ENCODE measurements at places on chromosomes 2 and 18. TPM values are rescaled to one million over a fixed set of nuclear protein-coding genes. Genes with fewer than 3 reads are reported as not detected.

SEPTIN10 gene
- total RNA-seq = 61.7 TPM

PLEK gene
- 3.1 TPM for total RNA-seq

IGFBP5 gene
- 169 TPM for total RNA-seq

SESTD1 gene
- 19.7 TPM for total RNA-seq

SERPINB11 gene
- total RNA-seq = not detected

GRP gene
- not detected for total RNA-seq

LOXHD1 gene
- total RNA-seq = not detected

SLC9A2 gene
- total RNA-seq = 0.22 TPM

GCG gene
- not detected for total RNA-seq

IL36G gene
- not detected for total RNA-seq

DNA sequence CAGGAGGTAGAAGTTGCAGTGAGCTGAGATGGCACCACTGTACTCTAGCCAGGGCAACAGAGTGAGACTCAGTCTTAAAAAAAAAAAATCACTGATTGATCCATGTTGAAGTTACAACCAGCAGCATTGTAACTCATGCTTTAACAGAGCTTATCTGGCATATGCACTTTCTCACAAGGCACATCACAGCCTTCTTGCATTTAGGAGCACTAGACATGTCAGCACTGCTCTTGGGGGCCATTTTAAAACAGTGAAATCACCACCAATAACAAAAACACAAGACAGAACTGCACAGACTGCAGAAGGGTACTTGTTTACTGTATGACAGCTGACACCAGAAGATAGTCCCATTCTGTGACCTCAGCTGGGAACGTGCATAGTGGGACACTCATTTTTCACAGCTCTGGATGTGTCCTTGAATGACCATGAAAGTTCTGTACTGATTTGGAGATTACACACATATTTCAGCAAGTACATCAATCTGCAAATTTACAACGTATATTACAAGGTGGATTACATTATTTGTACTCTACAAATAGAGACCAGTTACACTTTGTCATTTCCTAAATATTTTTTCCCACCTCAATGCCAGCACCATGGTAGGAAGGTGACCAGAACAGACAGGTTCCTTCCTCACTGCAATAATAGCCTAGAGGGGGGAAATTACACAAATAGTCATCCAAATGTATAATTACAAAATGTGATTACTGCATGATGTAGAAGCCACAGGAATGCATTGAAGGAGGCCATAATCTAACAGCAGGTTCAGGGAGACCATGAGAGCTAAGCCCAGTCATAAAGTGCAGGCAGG is 35.1 kb downstream of the CCBE1 start:
- H3K4me1 ChIP-seq = no peaks in the 10 kb centered on the region
- no peak overlapping the region for H3K27ac ChIP-seq
- H3K36me3 ChIP-seq = no peaks in the 10 kb centered on the region
- H3K4me3 ChIP-seq = no peak overlapping the region
- no peaks in the 10 kb centered on the region for H3K27me3 ChIP-seq
- DNase-seq = no peak

DNA sequence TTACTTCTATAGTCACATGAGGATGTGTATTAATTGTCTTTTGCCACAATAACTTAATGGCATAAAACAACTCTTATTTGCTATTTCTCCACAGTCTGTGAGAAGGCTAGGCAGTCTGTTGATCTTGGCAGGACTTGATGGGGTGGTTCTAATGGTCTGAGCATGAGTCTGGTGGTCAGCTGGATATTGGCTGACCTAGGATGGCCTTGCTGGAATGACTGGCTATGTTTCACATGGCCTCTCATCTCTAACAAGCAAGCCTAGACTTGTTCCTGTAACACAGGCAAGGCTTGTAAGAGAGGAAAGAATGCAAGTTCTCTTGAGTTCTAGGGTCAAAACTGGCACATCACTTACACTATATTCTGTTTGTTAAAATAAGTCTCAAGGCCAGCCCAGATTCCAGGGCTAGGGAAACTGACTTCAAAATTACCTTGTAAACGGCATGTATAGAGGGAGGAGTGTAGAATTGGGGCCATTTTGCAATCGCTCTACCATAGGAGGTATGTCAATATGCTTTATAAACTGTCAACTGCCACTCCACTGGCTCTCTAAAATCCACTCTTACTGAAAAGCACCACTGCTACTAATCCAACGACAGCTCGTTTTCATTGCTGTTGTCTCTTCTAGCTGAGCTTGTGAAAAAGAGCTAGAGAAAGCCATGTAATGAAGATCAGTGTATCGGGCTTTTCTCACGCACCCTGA is 325.0 kb upstream of the PKDCC start:
- no peak overlapping the region for H3K4me3 ChIP-seq
- no peaks in the 10 kb centered on the region for H3K4me1 ChIP-seq
- DNase-seq = no peak
- no peaks in the 10 kb centered on the region for H3K27me3 ChIP-seq
- H3K36me3 ChIP-seq = no peaks in the 10 kb centered on the region

GRCh38 chr2:176082824-176083751 is 674 bp downstream of the EVX2 start:
- H3K4me1 ChIP-seq = peaks cover 49% of the 10 kb centered on the region
- no peak for DNase-seq
- peaks cover 88% of the 10 kb centered on the region for H3K27me3 ChIP-seq
- H3K36me3 ChIP-seq = no peaks in the 10 kb centered on the region
- H3K27ac ChIP-seq = no peak overlapping the region
- no peak overlapping the region for H3K4me3 ChIP-seq

DNA sequence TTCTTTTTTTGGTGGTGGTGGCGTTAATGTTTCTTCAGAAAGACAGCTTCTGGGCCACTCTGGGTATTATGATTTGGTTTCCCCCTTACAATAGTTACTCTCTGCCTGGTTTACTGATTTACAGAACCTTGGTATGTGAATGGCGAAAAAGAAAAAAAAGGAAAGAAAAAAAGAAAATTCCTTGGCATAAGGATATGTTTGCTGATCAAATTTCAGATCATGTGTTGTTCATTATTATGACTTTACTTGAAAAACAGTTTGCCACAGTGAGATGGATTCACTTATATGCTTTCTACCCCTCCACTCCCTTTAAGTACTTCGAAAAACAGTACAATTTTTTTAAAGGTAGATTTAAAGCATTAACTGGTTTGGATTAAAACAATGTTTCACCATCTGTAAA is 21.0 kb downstream of the BCL11A start:
- H3K27ac ChIP-seq = no peak overlapping the region
- H3K27me3 ChIP-seq = peaks cover 2% of the 10 kb centered on the region
- no peak overlapping the region for H3K4me3 ChIP-seq
- H3K36me3 ChIP-seq = no peaks in the 10 kb centered on the region
- DNase-seq = no peak
- peaks cover 24% of the 10 kb centered on the region for H3K4me1 ChIP-seq

- no peak for DNase-seq
- H3K36me3 ChIP-seq = no peaks in the 10 kb centered on the region
- H3K27me3 ChIP-seq = no peaks in the 10 kb centered on the region
- H3K27ac ChIP-seq = no peak overlapping the region
- no peak overlapping the region for H3K4me3 ChIP-seq
These were observed 18.4 kb upstream of the CPO start for GRCh38 chr2:206920951-206921350.

GRCh38 chr2:136248907-136249306 is 131.0 kb upstream of the CXCR4 start:
- no peak for DNase-seq
- no peak overlapping the region for H3K27ac ChIP-seq
- no peaks in the 10 kb centered on the region for H3K27me3 ChIP-seq
- H3K36me3 ChIP-seq = no peaks in the 10 kb centered on the region
- H3K4me1 ChIP-seq = no peaks in the 10 kb centered on the region

DNA sequence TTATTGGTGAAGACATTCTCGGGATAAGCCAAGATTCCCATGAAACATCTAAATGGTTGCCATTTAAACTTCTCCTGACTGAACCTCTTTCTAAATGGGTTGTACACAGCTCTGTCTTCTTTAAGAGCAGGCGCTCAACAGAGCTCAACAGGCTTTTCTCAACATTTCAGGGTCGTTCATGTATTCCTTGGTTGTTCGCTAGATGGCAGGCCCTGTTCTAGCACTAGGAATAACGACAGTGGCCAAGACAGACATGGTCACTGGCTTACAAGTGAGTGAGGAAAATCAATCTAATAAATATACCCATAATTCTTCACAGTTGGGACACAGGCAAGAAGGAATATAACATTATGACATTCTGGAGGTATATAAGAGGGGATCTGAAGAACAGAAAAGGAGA is 154.5 kb downstream of the SMAD2 start:
- no peak overlapping the region for H3K4me3 ChIP-seq
- no peak for DNase-seq
- H3K36me3 ChIP-seq = no peaks in the 10 kb centered on the region
- no peak overlapping the region for H3K27ac ChIP-seq
- no peaks in the 10 kb centered on the region for H3K27me3 ChIP-seq

- peaks cover 30% of the 10 kb centered on the region for H3K4me1 ChIP-seq
- no peak overlapping the region for H3K27ac ChIP-seq
- H3K4me3 ChIP-seq = no peak overlapping the region
- no peaks in the 10 kb centered on the region for H3K36me3 ChIP-seq
- H3K27me3 ChIP-seq = no peaks in the 10 kb centered on the region
These were observed 175.3 kb downstream of the INHBB start for GRCh38 chr2:120520929-120521912.

- H3K4me3 ChIP-seq = no peak overlapping the region
- no peak for DNase-seq
- no peak overlapping the region for H3K27ac ChIP-seq
- no peaks in the 10 kb centered on the region for H3K27me3 ChIP-seq
These were observed 103.7 kb downstream of the KCNH7 start for GRCh38 chr2:162734866-162735265.

GRCh38 chr2:155980941-155981560 is 351.5 kb downstream of the NR4A2 start:
- H3K36me3 ChIP-seq = no peaks in the 10 kb centered on the region
- no peaks in the 10 kb centered on the region for H3K27me3 ChIP-seq
- H3K27ac ChIP-seq = no peak overlapping the region
